Activated CD8-positive, alpha-beta memory T cell treated with anti-CD3 and anti-CD28 coated beads, Interleukin-2, amount 10 ng/mL, durations not matched to agents 7 days and 5 days (primary cell): ENCODE measurements at places on chromosomes 2 and 18.

DNA sequence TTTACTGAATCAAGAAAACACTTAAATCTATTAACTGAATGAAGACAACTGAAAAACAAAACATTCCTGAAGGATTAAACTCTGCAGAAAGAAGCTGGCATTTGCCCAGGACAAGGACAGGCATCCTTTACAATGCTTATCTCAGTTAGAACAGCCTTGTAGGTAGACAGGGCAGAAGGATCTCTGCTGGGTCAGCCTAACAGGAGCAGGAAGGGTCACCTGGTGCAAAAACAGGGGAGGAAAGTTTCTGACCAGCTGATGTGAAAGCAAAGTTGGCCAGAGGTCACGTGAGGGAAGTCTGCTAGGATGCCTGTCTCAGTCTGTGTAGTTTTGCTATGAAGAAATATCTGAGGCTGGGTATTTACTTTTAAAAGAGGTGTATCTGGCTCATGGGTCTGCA is 348.6 kb downstream of the ANAPC1 start:
- no peak for DNase-seq

DNA sequence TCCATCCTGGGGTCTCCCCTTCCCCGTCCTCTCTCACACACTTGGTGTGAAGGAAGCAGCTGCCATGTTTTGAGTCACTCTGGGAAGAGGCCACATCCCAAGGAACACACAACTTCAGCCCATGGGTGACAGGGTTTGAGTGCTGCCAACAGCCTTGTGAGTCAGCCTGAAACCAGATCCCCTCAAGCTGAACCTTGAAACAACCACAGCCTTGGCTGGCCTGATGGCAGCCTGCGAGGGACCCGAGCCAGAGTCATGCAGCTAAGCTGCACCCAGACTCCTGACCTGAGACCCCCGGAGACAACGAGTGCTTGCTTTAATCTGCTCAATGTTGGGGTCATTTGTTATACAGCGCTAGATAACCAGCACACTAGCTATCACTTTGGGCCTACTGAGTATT is 19.3 kb upstream of the MC2R start:
- DNase-seq: no peak

DNA sequence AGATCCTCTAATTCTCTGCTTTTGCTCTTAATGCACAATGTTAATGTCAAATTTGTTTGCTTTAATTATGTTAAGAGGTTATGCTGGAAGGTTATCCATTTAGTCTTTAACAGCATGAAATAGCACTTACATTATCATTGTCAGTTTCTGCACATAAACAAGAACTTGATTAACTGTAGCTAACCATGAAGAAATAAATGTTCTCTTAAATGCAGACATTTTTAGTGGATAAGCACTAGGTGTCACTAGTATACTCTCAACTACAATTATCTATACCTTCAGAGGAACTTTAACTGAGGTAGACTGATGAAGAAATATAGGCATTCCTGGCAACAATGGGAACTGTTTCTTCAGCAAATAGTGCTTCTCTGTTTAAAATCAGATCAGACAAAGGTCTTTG is 178.8 kb upstream of the CHST9 start:
- no peak for DNase-seq

GRCh38 chr2:86284987-86285386 is 52.4 kb downstream of the REEP1 start:
- DNase-seq: no peak

DNA sequence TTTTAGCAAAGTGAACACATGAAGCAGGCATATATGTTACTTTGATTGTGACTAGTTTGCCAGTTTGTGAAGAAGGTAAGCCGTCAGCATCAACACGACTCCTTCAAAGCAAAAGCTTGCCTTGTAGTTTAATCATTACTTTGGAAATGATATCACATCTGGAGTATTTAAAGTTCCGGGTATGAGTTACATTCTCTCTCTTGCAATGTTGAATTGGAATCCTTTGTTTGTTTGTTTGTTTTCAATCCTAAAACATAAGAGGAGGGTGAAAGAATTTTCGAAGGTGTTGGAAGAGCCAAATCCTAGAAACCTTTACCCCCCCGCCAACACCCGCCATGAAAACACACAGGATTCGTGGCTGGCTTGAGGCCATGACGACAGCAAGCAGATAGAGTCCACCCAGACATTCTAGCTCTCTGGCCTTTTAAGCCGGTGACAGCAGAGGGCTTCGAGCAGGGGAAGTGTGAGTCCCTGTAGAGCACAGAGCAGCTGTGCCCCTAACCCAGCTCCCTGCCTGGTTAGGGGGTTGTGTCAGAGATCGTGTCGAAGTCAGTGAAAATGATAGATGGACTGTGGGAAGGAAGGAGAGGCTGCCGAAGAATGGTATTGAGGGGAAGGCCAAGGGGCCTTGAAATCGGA is 103.8 kb upstream of the SMIM21 start:
- no peak for DNase-seq

GRCh38 chr2:47767497-47767844 is 15.5 kb upstream of the MSH6 start:
- DNase-seq: no peak

DNA sequence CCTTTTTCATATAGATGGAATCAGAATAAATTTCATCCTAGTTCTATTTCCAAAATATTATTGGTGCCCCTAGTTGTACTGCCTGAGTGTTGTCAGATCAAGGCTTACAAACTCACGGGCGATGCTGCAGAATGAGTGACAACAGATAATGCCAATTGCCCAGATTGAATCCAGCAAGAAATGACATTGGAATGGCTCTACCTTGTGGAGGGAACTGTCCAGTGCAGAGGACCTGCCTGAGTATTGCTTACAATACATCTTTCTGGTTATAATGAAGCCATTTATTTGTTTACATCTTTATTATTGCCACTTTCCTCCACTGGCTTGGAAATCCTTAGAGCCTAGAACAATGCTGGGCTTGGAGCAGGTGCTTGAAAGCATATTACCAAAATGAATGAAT is 7.8 kb upstream of the IL1R2 start:
- no peak for DNase-seq

DNA sequence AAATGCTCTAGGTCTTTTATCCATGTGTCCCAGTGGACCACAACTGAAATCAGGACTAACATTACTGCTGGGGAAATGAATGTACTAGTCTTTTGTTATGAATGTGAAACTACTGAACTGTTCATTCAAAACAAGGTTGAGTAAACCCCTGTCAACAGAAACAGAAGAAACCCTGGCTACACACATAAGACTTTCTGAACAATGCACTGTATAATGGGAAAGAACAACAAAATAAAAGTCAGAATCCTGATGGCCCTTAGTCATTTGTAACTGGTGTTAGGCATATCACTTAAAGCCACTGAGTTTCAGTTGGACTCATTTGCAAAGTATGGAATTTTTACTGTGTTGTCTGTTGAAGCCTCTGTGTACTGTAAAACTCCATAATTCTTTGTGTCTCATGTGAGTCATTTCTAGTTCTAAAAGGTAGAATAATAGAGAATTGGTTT is 77.0 kb upstream of the UBXN4 start:
- no peak for DNase-seq

- DNase-seq: no peak
Observed at GRCh38 chr2:119233326-119234020, 9.8 kb downstream of the STEAP3 start.

DNA sequence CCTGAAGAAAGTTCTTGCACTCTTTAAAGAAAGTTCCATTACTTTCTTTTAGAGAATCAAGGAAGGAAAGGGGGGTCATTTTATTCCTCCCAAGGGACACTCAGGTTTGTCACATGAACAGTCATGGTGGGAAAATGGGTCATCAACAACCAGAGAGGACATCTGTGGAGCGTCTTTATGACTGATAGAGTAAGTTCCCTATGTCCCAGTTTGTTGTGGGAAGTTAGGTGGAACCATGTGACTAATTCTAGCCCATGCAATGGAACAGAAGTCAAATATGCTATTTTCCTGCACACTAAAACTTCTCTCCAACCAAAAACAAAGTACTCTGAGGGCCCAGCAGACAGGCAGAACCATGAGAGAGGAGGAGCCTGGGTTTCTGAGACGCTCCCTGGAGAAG is 165.6 kb upstream of the SERTAD2 start:
- DNase-seq: no peak

- DNase-seq: no peak
Observed at GRCh38 chr2:39623917-39624316, 41.8 kb upstream of the TMEM178A start.

DNA sequence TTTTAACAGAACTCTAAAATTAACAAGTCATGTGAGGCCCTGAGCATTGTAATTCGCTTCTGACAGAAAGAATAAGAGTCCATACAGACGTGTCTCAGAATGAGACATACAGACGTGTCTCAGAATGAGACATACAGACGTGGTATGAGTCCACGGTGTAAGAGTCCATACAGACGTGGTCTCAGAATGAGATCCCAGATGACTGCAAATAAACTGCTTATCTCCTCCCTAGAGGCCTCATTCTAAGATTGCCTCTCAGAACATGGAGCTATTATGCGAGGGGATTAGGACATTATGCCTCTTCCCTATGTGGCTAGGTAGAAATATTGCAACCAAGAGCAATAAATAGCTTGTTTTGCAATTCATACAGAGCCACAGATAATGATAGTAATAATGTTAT is 63.9 kb downstream of the NEB start:
- DNase-seq: no peak

- DNase-seq: no peak
Observed at GRCh38 chr18:9951022-9951859, 37.4 kb downstream of the VAPA start.

GRCh38 chr2:167181688-167182087 is 293.4 kb downstream of the XIRP2 start:
- DNase-seq: no peak

DNA sequence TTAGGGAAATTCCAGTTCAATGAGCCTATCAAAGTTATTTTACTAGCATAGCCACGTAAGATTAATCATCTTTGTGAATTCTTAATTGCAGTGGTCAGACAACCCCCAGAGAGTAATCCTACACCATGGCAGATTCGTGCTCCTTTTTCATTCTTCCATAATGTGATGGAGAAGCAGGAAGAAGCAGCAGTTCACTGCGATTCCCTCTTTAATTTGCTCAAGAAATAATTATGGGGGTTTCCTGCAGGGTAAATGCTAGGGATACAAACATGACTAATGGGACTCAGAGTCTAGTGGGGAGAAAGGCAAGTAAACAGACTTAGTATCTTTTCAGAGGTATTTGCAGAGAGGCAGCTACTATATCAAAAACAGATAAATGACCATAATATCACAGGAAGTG is 175.8 kb upstream of the HNRNPA3 start:
- DNase-seq: no peak

- DNase-seq: no peak
Observed at GRCh38 chr2:68811364-68811763, 59.8 kb downstream of the BMP10 start.

DNA sequence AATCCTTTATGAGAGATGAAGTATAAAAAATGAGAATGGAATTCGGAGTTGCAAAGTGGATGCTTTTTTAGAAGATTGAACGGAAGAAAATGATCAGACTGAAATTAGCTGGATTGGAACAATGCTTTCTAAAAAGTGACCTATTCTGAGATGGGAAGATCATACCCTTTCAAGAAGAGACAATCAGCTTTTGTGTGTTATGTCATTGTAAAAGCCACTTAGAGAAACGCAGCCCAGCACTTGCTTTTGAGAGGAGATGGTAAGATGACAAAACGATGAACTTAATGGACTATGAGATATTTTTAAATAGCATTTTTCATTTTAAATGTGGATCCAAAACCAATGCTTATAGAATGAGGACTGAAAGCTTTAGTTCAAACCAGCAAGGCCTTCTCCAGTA is 871.4 kb upstream of the KLHL29 start:
- no peak for DNase-seq

GRCh38 chr2:100924520-100925451 is 77.3 kb upstream of the RPL31 start:
- DNase-seq: peak; percentile 66

DNA sequence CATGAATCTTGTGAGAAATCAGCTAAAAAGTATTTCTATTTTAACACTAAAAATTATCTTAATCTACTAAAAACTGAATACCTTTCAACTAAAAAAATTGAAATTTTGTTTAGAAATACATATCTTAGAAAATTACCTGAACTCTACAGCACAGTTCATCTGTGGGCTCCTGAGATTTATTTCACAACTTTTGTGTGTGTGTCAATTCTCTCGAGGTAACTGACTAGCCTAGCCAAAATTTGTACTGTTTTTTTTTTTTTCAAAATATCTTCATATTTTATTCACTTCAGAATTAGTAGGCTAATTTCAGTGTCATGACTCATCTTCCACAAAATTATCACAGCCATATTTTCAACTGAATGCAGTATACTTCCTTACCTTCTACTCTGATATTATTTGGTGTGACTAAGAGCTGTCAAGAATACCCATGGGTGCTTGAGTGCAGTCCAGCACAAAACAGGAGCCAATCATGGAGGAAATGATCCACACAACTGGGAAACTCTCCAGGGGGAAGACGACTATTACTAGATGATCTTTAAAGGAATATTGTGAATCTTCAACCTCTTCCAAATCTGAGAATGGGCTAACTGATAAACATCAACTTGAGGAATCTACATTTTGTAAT is 174.6 kb downstream of the ZNF385B start:
- no peak for DNase-seq

DNA sequence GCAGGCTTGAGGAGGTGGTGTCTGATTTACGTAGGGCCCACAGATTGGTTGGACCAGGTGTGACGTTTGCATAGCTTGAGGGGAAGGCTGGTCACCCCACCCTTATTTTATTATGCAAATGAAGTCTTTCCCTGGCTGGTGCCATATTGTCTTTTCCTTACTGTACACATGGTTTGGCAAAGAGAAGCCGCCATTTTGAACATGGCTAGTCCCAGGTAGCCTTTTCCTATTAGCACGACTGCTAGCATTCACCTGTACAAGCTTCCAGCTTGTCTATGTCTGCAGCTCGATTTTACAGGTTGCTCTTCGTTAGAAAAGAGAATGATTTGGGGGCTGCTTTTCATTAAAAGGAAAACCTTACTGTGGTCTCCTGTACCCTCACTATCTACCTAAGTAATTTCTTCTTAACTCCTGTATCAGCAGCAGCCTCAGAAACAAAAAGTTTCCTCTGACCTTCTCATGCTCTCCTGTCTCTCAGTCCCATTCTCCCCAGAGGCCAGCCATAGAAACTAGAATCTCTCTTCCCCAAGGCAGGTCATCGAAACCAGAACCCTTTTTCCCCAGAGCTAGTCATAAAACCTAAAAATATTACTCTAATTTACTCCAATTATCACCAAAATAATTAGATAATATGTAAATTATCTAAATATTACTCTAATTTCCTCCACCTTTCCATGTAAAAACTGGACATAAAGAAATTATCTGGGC is 151.8 kb downstream of the B3GNT2 start:
- no peak for DNase-seq

GRCh38 chr2:171521361-171522051 is 768 bp upstream of the CYBRD1 start:
- DNase-seq: no peak

GRCh38 chr2:105785095-105785847 is 40.6 kb downstream of the NCK2 start:
- no peak for DNase-seq

DNA sequence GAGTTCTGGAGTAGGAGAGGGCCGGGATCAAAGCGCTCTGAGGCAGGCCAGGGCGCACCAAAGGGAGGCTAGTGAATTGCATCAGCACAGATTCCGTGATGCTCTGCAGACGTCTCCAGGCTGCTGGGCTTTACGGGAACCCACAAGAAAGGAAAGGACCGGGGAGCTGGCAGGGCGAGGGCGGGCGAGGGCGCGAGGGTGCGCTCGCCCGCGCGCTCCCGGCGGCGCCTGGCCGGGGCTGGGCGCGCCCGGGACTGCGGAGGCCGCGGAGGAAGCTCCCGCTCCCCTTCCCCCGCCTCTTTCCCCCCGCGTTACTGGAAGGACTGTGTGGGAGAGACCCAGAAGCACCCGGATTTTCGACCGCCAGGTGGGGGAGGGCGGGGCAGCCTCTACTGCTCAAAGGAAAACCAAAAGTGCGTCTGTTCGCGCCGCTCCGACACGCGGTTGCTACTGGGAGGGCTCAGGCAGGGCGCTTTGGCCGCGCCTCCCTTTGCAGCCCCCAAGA is 2.4 kb upstream of the FOSL2 start:
- DNase-seq: peak; percentile 95
